ENCODE measurements at places on chromosomes 12 and 14. TPM values are rescaled to one million over a fixed set of nuclear protein-coding genes. Genes with fewer than 3 reads are reported as not detected.

Gene KLRF1
- not detected for total RNA-seq

Gene P2RX7
- total RNA-seq = 8.5 TPM

Gene PIANP
- 0.33 TPM for total RNA-seq

Gene ACYP1
- total RNA-seq = 21.6 TPM

Gene LGR5
- 0.80 TPM for total RNA-seq

Gene C12orf42
- total RNA-seq = 1.6 TPM

Gene MYH6
- not detected for total RNA-seq

Gene ZDHHC22
- not detected for total RNA-seq

Gene SERPINA9
- not detected for total RNA-seq

Gene SNRPF
- total RNA-seq = 11.8 TPM

Gene SIX6
- total RNA-seq = not detected

Gene GPR137C
- 0.33 TPM for total RNA-seq

Gene CMTM5
- 0.64 TPM for total RNA-seq

Gene LEMD3
- total RNA-seq = 69.4 TPM

Gene PAWR
- total RNA-seq = 101 TPM

Gene LRRC10
- not detected for total RNA-seq

Gene RPGRIP1
- 0.33 TPM for total RNA-seq
